ENCODE measurements at places on chromosomes 4 and X. TPM values are rescaled to one million over a fixed set of nuclear protein-coding genes. Genes with fewer than 3 reads are reported as not detected.

- H3K4me1 ChIP-seq: no peaks in the 10 kb centered on the region
- no peaks in the 10 kb centered on the region for H3K27me3 ChIP-seq
- H3K4me3 ChIP-seq: no peak overlapping the region
- no peak overlapping the region for H3K27ac ChIP-seq
Observed at GRCh38 chr4:37847311-37847884, 20.9 kb downstream of the PGM2 start.

DNA sequence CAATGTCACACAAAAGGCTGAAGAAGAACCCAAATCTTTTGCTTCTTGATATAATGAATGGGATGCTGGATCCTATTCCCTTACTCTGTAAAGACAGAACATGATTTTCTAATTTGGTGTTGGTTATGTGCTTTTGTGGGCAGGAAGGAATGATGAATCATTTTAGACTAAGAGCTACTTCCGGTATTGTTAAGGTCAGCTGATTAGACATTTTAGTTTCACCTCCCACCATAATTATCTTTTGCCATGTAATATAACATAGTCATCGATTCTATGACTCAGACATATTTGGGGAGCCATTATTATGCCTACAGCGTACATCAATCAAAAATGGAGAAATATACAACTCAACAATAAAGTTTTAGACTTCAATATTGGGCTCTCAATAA is 265.3 kb downstream of the ZNF674 start:
- no peaks in the 10 kb centered on the region for H3K4me1 ChIP-seq
- H3K27me3 ChIP-seq: no peaks in the 10 kb centered on the region
- H3K27ac ChIP-seq: no peak overlapping the region
- no peak overlapping the region for H3K4me3 ChIP-seq

The GIMD1 gene
- not detected for total RNA-seq

The ABCG2 gene
- total RNA-seq: 0.19 TPM

Measured in psoas muscle (tissue), 8 donors.